ENCODE measurements at places on chromosomes 4 and X. TPM values are rescaled to one million over a fixed set of nuclear protein-coding genes. Genes with fewer than 3 reads are reported as not detected.

The PCDH19 gene
- 0.07 TPM for total RNA-seq

The DRP2 gene
- total RNA-seq, result 0.19 TPM

The HERC6 gene
- total RNA-seq, result 3.2 TPM

The FAM114A1 gene
- 39.7 TPM for total RNA-seq

The CSAG3 gene
- total RNA-seq, result not detected

The TGIF2LX gene
- total RNA-seq, result not detected

The PDLIM3 gene
- 0.13 TPM for total RNA-seq

The CFAP47 gene
- not detected for total RNA-seq

The DRD5 gene
- total RNA-seq, result not detected

The VGLL1 gene
- not detected for total RNA-seq

The SLC49A3 gene
- total RNA-seq, result 0.10 TPM

The SLC10A4 gene
- 6.8 TPM for total RNA-seq

The NDUFC1 gene
- 77.0 TPM for total RNA-seq

The CACNA1F gene
- total RNA-seq, result not detected

The IGFBP7 gene
- total RNA-seq, result 188 TPM

The NSUN7 gene
- total RNA-seq, result 0.39 TPM

The TEX13C gene
- not detected for total RNA-seq

The ASB11 gene
- total RNA-seq, result not detected

The PDLIM5 gene
- 40.6 TPM for total RNA-seq

The PTCHD1 gene
- total RNA-seq, result not detected

The BEX5 gene
- total RNA-seq, result not detected

The RS1 gene
- total RNA-seq, result not detected

The SOX3 gene
- total RNA-seq, result not detected

The IL2 gene
- total RNA-seq, result not detected

The MAMLD1 gene
- 6.2 TPM for total RNA-seq

The REELD1 gene
- total RNA-seq, result not detected

The RAB33B gene
- 2.5 TPM for total RNA-seq

The HELT gene
- total RNA-seq, result not detected

The XPNPEP2 gene
- not detected for total RNA-seq

The SEC24D gene
- total RNA-seq, result 12.2 TPM

The GAB1 gene
- total RNA-seq, result 2.4 TPM

All from A549 treated with dexamethasone at 1 μM for 4 hours (cell line).